ENCODE measurements at places on chromosomes 16 and 17.
A peak's percentile ranks its signal among the peaks of the same experiment; 100 is the strongest.

DNA sequence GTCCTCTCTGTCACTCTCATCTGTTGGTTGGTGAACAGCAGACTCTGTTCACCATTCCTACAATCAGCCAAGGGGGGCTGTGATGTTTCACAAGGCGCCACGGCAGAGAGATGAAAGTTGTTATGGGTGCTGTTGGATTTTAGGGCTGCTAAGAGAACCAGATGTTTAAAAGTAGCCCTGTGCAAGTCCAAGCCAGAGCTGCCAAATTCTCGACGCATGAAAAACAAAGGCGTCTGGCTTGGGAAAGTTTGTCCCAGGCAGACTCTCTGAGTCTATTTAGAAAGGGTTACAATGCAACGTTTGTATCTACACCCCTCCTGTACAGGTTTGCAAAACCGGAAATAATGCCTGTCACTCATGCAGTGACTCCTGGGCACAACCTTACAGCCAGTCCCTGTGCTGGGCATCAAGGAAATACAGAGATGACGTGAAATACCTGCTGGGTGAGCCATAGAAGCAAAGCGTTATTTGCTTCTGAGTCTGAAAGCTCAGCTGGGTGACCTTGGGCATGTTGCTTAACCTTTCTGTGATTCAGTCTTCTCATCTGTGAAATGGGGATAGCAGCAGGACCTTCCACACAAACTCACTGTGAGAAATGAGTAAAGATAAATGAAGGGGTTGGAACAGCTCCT lies 74.8 kb downstream of the XYLT1 start:
- no peak for DNase-seq

GRCh38 chr17:8209907-8210760 lies at the start of gene AURKB:
Gene AURKB, minus strand, starts transcription at chr17:8210575. Its CDS starts 351 bp downstream, at chr17:8210224.
- DNase-seq = peak; percentile 97

DNA sequence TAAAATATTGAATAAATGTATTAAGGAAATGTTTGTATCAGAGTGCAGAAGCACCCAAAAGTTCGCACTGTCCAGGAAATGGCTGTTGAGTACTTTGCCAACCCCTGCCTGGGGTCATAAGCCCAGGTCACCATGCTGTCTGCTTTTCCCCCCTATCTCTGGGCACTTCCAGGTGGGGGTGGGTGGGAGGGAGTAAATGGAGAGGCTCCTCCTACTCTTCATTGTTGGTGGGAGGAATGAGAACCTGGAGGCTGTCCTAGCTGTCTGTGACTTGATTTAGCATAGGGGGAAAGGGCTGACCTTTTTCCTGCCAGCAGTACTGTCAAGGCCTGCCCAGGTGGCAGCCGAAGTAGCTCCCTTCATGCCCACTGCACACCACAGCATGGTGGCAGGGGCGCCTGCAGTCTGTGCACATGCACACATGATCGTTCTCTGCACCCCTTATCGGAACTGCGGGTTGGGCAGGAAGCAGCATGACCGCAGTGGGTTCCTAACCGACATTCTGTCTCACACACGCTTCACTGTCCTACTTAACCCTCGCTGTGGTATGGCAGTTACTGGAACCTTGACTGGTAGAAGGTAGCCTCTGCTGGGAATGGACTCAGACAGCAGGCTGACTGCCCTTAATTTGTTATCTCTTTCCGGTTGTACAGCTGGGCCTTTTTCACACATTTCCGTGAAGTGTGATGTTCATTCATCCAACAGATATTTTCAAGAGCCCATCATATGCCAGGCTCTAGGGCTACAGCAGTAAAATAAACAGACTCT lies 41.5 kb downstream of the LDHD start:
- DNase-seq = no peak

GRCh38 chr17:37698132-37698910 lies 46.5 kb downstream of the HNF1B start:
- peak; percentile 92 for DNase-seq

- peak; percentile 54 for DNase-seq
Measured at GRCh38 chr17:511833-512251, 159.2 kb upstream of the RPH3AL start.

GRCh38 chr16:80974649-80975376 lies 31.9 kb downstream of the CMC2 start:
- no peak for DNase-seq

DNA sequence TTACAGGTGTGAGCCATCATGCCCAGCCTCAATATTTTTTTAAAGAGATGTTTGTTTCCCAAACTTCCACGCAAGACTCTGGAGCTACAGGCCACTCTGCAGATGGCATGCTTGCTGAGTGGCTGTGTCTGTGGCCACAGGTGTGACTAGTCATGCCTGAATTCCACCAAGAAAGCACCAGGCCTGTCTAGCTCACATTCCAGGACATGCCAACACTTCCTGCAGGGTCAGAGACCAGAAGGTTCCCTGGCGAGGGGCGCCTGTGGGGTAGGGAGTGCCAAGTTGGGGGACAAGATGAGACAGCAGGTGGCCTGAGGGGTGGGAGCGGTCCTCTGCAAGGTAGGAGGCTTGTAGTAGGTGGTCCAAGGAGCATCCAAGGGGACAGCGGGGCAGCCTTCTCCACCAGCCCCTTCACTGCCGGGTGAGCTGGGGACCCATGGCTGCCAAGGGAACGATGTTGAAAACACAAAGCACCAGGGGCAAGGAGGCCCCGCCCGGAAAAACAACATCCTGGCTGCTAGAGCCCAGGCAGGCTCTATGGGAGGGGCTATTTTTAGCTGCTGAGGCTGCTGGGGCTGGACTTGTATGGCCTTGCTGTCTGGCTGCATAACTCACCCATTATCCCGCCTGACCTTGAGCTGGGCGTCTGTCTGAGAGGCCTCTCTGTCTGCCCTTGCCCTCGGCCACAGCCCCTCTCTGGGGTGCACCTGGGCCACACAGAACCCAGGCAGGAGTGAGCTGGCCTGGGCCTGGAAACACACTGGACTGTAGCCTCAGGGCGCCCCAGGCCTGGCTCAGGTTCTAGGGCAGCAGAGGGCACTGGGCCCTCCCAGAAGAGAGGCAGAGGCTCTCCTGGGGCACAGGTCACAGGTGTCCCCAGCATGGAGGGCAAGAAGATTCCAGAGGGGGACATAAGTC lies 5.7 kb downstream of the TRIM47 start:
- DNase-seq = peak; percentile 86

DNA sequence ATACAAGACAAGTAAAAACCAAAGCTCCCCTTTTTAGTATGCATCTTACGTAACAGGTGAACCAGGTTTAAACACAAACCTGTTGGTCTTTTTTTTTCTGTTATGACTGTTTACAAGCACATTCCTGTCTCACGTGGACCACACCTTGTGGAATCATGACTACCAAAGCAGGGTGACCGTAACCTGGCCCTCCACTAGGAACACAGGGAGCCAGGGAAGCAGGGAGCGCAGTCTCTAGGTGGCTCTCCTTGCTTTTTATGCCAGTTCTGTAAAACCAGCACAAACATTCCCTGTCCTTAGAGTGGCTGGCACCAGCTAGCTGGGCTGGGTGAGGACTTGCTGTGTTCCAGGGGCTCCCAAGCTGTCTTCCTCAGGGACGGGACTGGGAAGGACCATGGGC lies 44.1 kb downstream of the DDX19A start:
- DNase-seq = peak; percentile 82

- DNase-seq = no peak
Measured at GRCh38 chr17:37789021-37789565, 44.2 kb upstream of the HNF1B start.

GRCh38 chr16:80517846-80518245 lies 22.9 kb upstream of the DYNLRB2 start:
- DNase-seq = peak; percentile 11

- no peak for DNase-seq
Measured at GRCh38 chr17:82667668-82668000, 19.4 kb upstream of the WDR45B start.

- no peak for DNase-seq
Measured at GRCh38 chr16:68366062-68366461, 55.2 kb downstream of the PRMT7 start.

DNA sequence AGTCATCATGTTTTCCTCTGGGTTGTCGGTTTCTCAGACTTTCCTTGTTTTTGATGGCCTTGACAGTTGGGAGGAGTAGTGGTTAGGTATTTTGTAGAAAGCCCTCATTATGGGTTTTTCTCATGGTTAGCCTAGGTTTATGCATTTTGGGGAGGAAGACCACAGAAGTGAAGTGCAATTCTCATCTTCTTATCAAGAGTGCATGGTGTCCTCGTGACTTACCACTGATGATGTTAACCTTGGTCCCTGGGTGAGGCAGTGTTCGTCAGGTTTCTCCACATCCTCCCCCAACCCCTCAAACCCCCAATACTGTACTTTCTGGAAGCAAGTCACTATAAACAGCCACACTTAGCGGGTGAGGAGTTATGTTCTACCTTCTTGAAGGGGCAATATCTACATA lies 42.3 kb downstream of the BPTF start:
- DNase-seq = no peak

DNA sequence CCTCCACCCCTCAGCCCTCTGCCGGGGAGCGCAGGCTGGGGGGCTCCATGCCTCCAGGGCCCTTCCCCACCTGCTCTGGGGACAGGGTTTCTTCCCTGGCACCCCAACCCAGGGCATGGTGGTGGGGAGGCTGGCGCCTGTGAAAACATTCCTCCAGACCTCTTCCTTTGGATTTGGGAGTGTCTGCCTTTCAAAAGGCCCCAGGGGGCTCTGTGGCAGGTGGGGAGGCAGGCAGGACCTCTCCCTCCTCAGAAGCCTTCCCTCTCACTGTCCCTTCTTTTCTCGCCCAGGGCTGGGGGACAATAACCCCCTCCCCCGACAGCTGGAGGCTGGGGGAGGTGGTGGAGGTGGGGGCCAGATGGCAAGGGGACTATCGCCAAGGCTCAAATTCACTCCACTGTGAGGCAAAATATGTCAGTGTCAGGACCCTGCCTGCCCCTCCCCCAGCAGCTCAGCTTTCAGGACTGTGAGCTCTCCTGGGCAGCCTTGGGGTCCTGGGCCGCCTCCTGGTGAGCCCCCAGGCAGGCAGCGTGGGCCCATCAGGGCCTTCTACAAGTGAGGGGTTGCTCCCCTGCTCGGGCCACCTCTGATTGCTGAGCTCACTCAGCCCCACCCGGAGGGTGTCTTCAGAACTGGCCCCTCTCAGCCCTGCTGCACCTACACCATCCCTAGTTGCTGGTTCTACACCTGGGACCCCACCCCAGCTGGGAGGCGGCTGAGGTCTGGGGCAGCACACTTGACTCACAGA lies 1.8 kb downstream of the CDH15 start:
- DNase-seq = no peak

- peak; percentile 93 for DNase-seq
Measured at GRCh38 chr16:30947859-30948666, 805 bp upstream of the ORAI3 start.

DNA sequence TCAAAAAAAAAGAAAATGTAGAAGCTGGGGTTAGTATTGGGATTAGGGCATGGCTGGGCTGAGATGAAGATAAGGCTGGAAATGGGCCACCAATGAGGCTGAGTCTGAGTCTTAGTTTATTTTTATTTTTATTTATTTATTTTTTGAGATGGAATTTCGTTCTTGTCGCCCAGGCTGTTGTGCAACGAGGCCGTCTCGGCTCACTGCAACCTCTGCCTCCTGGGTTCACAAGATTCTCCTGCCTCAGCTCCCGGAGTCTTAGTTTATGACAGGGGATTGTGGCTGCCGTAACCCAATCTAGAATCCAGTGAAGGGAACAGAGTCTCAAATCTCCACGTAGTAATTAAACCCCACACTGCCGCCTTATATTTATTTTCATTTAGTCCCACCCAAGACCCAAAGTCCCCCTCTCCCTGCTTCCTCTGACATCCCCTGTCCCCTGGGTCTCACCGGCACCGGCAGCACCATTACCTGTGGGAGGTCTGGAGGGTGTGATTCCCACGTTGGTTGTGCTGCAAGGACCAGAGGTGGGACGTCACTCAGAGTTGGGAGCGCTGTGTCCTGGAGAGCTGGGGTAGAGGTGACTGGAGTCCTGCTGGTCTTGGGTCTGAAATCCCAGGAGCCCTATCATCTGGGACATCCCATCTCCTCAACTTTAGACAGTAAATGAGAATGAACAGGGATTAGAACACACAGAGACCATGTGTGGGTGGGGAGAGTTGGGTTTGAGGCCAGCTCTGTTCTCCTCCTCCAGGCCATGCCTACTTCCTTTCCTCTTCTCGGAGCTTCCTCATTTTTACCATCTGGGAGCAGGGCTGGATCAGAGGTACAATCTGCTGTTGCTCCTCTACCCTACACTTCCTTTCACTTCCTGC lies at the start of gene CLEC10A:
CLEC10A (minus strand) TSS at position 671 of the 875 bp plus-strand sequence. CDS start 1,439 bp downstream, outside the sequence.
- no peak for DNase-seq

DNA sequence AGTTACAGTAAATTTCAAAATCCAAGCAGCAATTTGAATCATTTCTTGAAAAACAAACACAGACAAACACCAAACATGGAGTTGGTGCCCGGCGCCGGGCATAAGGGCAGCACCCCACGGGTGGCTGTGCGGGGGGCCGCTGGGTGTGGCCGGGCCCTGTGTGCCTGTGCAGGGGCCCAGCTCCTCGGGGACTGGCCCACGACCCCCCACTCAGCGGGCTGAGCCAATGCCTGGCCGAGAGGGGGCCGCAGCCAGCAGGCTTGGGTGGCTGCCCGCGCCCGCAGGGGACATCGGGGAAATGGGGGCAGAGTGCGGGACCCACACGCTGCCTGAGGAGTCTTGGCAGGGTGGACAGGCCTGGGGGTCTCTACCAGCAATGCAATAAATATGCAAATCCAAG lies 12.8 kb upstream of the DUS1L start:
- no peak for DNase-seq

DNA sequence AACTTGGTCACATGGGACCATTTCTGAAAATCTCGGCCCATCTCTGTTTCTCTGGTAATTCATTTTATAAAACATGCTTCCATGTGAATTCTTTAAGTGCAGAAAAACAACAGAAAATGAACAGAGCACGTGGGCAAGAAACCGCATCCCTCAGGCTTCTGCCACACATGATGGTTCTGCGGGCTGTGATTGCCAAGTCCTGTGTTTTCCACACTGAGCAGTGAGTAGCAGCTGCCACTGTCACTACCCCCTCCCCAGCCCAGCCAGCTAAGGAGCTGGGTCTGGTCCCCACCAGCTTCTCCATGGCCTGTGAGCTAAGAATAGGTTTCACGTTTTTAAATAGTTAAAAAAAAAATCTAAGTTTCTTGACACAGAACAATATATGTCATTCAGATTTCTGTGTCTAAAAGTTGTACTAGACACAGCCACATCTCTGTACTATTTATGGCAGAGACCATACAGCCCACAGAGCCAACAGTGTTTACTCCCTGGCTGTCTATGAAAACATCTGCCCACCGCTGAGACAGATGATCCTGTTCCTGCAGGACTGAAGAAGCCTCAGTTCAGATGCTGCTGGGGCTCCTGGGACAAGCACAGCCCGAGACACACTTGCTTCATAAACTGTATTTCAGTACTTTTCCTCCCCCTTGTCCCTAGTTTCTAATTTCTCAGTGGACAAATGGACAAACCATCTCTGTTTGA lies 41.5 kb downstream of the USP22 start:
- DNase-seq = no peak

GRCh38 chr16:55849536-55849935 lies 16.6 kb upstream of the CES1 start:
- no peak for DNase-seq
